Temporal lobe (tissue), 4 donors: ENCODE measurements at places on chromosomes 6 and 20. TPM values are rescaled to one million over a fixed set of nuclear protein-coding genes. Genes with fewer than 3 reads are reported as not detected.

Gene PDCD2
- total RNA-seq = 32.5 TPM

Gene PAK1IP1
- total RNA-seq = 17.0 TPM

Gene MLIP
- 5.9 TPM for total RNA-seq

Gene EGFL8
- total RNA-seq = 6.6 TPM

Gene PPP1R16B
- 10.1 TPM for total RNA-seq

Gene GJA1
- total RNA-seq = 53.6 TPM

Gene PEX3
- total RNA-seq = 22.1 TPM

Gene PNLDC1
- not detected for total RNA-seq

Gene DUSP15
- 4.4 TPM for total RNA-seq

Gene TREM2
- 3.0 TPM for total RNA-seq

Gene FAM217A
- not detected for total RNA-seq

Gene CENPW
- 3.2 TPM for total RNA-seq

Gene GABRR1
- total RNA-seq = not detected

Gene ZC3H12D
- 0.74 TPM for total RNA-seq

Gene BMP6
- total RNA-seq = 3.4 TPM

Gene DNMT3B
- 6.1 TPM for total RNA-seq

Gene SEMG1
- not detected for total RNA-seq
